ENCODE measurements at places on chromosomes 5 and 9.

DNA sequence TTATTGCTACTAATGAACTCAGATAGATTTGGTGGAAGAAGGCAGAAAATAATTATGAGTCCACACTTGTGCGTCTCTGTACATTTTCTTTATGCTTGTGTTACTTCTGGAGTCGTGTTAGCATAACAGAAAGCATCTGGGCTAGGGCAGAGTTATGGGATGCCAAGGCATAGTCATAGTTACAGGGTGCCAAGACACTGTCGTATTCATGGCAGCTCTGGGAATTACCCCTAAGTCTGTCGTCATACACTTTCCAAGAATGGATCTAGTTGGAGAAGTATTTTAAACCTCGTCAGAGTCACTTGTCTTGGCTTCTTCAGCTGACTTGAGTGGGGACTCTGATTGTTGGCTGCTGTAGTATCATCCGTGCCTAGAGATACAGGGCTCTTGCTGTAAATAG is 27.7 kb downstream of the CAMK4 start:
- no peak for DNase-seq

GRCh38 chr9:87678650-87679355 is 47.1 kb upstream of the CTSL start:
- DNase-seq: no peak

- no peak for DNase-seq
These were observed 167.7 kb upstream of the RPS23 start for GRCh38 chr5:82445726-82446335.

- DNase-seq: no peak
These were observed 82.4 kb upstream of the ADAMTS2 start for GRCh38 chr5:179427676-179428056.

DNA sequence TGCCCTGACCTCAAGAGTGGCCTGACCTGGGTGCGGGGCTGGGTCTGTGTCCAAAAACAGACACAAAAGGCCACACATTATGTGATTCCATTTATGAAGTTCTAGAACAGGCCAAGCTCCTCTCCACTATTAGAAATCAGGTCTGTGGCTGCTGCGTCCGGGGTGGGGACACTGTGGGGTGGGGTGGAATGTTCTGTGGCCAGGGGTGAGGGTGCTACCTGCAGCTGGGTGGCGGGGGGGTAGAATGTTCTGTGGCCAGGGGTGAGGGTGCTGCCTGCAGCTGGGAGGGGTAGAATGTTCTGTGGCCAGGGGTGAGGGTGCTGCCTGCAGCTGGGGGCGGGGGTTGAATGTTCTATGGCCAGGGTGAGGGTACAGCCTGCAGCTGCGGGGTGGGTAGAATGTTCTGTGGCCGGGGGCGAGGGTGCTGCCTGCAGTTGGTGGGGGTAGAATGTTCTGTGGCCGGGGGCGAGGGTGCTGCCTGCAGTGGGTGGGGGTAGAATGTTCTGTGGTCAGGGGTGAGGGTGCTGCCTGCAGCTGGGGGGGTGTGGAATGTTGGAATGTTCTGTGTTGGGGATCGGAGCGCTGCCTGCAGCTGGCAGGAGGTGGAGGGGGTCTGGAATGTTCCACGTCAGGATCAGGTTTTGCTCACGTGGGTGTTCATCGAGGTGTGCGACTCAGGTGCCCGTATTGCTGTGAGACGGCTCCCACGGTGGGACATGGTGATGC is 8.3 kb downstream of the LCN12 start:
- no peak for DNase-seq

- peak; percentile 32 for DNase-seq
These were observed 318.4 kb downstream of the ARL15 start for GRCh38 chr5:53991942-53992341.

All from AML-193 (cell line).